Epithelial cell of esophagus (primary cell): ENCODE measurements at places on chromosomes 3 and 15.

- DNase-seq, result no peak
Observed at GRCh38 chr3:148625095-148625736, 72.5 kb upstream of the AGTR1 start.

GRCh38 chr3:50210510-50211367, 5.7 kb downstream of the SLC38A3 start:
- no peak for DNase-seq

DNA sequence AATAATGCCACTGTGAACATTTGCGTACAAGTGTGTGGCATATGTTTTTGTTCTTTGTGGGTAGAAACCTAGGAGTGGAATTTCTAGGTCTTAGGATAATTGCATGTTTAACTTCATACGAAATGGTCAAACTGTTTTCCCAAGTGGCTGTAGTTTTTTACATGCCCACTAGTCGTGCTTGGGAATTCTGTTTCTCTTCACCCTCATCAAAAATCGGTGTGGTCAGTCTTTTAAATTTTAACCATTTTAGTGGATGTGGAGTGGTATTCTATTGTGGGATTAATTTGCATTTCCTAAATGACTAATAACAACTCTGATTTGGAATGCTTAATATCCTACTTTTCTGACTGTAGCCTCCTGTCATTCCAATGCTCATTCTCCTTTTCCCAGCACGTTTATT, 27.6 kb downstream of the ZFAND6 start:
- DNase-seq, result no peak

- no peak for DNase-seq
Observed at GRCh38 chr15:82165948-82166376, 96.6 kb downstream of the EFL1 start.

- peak; percentile 79 for DNase-seq
Observed at GRCh38 chr3:170707899-170708298, 122.0 kb upstream of the SLC7A14 start.

DNA sequence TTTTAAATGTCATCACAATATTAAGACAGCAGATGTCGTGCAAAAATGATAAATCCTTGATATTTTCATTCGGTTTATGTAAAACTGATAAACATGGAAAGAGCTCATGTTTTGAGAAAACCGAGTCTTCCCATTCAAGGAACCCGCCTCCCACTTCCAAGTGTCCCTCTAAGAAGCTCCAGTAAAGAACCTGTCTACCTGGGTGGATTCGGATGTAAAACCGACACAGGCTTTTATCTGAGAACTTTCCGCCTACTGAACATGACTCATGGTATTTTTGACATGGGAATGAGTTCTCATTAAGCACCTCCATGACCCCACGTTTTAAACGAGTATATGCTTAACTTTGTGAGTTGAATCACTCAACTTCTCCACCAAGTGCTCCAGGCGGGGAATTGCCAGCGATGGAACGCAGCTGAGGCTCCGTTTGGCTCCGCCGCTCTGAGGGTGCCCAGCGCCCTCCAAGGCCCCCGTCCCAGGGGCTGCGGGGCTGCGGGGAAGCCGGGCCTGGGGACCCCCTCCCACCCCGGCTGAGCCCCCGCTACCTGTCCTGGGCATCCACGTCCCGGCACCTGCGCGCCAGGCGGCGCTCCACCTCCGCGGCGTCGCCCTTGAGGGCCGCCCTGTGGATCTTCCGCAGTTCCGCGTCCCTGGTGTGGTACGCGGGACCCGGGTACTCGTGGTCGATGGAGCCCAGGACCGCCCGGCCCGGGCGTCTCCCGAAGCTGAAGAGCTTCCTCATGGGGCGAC, 119.9 kb downstream of the LMLN start:
- DNase-seq, result peak; percentile 78

DNA sequence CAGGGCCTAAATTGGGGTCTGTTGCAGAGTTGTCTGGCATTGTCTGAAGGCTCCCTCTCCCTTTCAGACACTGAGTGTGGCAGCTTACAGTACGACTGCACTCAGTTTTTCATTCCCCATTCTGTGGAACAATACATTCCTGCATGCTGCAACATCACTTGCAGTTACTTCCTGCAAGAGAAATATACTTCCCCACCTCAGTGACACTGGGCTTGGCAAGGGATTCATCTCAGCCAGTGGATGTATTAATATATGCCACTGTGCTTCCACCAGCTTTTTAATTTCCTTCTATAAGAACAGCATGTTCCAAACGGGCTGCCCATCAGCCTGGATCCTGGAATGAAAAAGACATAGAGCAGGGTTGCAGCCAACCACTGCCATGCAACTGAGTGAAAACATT, 23.1 kb downstream of the B3GALNT1 start:
- DNase-seq, result no peak

DNA sequence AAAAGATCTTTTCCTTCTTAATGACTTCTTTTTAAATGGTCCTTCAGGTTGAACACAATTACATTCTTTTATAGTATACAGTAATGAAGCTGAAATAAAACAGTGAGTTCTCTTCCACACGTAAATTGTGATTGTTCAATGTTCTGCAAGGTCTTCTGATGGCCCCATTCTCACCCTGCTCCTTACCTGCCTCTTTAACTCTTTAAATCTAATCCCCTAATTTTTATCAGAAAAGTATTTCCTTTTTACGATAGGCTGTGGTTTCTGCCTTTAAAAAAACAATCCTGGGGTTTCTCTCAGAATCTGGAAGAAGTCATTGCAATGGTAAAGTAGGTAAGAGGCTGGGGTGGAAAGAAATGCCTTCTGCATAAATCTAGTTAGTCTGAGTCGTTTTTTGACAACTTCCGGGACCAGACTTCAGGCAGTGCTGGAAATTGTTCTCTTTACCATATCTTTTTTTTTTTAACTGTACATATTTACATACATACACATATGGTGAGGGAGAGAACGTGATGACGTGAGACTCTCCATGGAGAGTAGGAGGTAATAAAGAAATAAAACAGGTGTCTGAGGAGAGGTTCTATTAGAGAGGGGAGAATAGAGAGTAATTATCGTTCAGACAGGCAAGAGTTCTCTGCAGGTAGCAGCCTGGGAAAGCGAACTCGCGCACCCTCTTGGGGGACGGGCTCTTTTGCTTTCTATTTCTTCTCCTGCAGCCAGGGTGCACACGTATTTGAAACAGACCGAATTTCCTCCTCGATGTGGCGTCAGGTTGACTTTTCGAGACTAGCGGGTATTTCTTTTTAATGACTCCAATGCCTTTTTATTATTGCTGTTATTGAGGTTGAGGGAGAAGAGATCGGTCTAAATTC, at the start of gene SIDT1:
SIDT1 (plus strand) TSS at position 730 of the 872 bp plus-strand sequence. CDS start 467 bp downstream, outside the sequence.
- peak; percentile 47 for DNase-seq

DNA sequence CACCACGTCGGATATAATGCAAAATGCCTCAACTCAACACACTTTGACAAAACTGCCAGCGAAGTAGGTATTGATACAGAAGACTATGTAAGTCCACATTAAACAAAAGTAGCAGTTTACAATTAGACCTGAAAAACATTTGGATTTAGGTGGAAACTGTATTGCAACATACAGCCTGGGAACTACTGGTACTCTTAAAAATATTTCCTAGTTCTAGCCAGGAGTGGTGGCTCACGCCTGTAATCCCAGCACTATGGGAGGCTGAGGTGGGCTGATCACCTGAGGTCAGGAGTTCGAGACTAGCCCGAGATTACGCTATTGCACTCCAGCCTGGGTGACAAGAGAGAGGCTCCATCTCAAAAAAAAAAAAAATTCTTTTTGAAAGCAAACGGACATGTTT, 246.2 kb downstream of the ZBTB20 start:
- no peak for DNase-seq

GRCh38 chr3:170098753-170099152, 61.0 kb downstream of the GPR160 start:
- peak; percentile 2 for DNase-seq

GRCh38 chr3:98114264-98114663, 16.3 kb upstream of the OR5H1 start:
- DNase-seq, result no peak

DNA sequence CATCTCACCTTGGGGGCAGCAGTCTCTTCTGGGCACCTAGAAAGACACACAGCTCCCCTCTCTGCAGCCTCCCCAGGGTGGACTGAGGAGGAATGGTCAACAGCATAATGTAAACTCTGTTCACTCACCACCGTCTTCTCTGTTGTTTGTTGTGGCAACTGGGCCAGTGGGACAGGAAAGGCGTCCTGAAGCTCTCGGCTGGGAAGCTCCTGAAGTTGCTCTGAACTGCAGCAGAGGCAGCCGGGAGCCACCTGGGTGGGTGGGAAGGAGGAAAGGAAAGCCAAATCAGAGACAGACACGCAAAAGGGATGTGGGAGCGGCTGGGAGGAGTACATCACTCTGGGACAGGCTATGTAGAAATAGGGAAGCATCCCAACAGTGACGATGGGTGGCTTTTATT, 52.7 kb downstream of the MYLK start:
- no peak for DNase-seq

GRCh38 chr15:80333261-80333660, 70.9 kb upstream of the ARNT2 start:
- DNase-seq, result no peak

DNA sequence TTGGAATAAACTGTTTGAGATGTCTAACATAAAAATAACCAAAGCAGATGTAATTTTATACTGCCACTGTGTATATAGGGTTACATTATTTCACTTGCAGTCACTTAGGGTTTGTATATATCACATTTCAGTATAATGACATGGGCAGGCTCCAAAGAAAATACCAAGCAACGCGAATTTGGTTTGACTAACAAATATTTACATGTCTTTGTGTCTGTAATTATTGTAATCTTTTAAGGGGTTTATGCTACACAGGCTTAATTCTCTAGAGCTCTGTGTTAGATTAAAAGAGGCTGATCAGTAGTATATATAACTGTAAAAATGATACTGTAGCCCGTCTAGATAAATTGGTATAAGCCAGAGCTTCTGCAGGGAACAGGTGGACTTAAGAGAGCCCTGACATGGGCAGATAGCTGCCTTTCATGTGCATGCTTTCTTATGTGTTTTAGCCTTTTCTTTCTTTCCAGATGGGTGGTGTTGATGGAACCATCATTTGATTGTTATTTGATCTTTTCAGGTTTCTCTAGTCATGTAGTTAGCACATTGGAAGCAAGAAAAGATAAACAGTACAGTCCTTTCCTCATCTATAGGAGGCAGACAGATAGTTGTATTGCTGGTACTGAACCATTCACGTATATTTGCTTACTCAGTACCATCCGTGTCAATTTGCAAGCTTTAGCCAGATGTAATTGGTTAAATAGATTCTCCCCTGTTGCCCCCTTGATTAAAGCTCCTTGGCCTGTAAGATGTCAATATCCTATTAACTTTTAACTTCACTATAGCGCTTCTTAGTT, 86.1 kb downstream of the GALK2 start:
- DNase-seq, result no peak

DNA sequence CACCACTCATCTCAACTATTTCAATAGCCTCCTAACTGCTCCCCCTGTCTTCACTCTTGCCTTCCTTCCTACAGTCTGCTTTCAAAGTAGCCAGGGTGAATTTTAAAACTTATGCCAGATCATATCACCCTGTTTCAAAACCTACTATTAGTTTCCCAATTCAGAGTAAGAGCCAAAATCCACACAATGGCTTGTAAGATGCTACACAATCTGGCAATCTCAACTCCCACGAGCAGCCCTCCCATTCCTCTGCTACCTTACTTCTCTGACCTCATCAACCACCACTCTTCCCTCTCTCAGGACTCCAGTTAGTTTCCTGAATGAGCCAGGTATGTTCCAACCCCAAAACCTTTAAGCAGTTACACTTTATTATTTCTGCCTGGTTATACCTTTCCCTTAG, 62.5 kb downstream of the VPS13C start:
- no peak for DNase-seq

DNA sequence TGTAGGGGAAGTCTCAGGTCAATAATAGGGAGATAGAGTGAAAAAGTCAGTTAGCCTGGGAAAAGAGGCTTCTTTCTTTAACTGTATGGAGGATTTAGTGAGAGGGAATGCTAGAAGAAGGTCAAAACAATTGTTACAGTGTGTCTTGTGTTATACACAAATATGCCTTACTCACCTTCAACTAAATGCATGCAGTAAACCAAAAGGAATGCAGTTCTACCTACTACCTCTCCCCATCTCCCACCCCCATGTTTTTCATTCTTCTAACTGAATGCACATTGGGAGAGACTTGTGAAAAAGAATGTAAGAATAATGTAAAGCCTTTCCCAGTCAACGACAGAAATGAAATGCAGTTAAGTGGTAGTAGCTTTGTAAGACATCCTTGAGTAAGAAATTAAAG, 33.8 kb downstream of the CCDC66 start:
- DNase-seq, result peak; percentile 75

- DNase-seq, result no peak
Observed at GRCh38 chr3:9716801-9717555, 13.3 kb downstream of the CPNE9 start.

DNA sequence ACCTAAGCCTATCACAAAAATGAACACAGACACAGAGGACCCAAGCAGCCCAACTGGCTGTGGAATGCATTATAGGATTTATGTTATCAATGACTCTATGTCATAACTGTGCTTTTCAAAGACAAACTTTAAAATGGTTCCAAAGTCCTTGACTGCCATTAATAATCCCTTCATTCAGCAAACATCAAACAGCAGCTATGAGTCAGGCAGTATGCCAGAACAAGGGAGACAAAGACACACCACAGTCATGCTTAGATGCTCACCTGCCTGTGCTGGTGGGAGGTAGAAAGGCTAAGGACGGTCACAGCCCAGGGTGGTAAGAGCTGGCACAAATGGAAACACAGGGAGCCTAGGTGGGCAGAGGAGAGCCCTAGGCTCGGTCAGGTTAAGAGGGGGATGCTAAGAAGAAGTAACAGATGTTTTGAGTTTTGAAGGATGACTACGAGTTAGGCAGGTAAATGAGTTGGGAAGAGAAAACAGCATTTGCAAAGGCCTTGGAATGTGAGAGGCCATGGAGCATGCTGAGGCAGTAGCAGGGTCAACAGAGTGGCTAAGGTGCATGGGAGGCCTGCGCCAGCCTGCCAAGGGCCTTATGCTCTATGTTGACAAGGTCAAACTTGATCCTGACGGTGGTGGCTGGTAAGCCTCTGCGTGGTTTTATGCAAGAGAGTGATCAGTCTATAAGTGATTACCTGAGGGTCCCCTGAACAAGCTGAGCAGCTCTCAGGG, 23.0 kb downstream of the NMNAT3 start:
- DNase-seq, result peak; percentile 71

DNA sequence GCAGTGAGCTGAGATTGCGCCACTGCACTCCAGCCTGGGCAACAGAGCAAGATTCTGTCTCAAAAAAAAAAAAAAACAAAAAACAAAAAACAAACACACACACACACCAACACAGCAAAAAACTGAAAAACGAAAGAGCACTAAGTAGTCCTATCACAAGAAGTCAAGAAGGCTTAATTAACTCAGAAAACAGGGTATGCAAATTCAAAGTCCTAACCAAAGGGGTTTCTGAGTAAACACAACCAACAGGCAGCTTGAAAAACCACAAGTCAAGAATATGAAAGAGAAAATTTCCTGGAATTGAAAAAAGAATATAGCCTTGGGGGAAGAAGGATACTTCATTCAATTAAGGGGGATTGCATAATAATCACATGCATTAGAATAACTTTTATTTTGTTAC, 37.7 kb upstream of the PARP14 start:
- no peak for DNase-seq

DNA sequence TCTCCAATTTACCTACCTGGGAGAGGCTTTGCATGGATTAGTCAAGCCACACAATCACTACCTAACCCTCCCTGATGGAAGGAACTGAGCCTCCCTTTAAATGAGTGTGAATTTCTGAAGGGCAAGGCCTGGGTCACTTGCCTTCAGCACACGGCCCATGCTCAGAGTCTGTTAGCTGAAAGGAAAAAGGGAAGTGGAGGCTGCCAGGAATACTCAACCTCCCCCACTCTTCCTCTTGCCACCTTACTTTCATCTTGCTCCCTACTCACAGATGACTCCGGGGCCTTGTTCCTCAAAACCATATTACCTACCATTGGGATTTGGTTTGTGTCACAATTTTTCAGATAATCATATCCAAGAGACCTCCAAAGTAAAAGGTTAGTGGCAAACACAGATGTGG, 220.0 kb downstream of the ABHD5 start:
- no peak for DNase-seq
